Left cardiac atrium (tissue), 4 donors: ENCODE measurements at places on chromosomes 7 and 10. TPM values are rescaled to one million over a fixed set of nuclear protein-coding genes. Genes with fewer than 3 reads are reported as not detected.
A peak's percentile ranks its signal among the peaks of the same experiment; 100 is the strongest.

GRCh38 chr7:19442016-19442785 lies 266.6 kb downstream of the POLR1F start:
- DNase-seq: no peak

DNA sequence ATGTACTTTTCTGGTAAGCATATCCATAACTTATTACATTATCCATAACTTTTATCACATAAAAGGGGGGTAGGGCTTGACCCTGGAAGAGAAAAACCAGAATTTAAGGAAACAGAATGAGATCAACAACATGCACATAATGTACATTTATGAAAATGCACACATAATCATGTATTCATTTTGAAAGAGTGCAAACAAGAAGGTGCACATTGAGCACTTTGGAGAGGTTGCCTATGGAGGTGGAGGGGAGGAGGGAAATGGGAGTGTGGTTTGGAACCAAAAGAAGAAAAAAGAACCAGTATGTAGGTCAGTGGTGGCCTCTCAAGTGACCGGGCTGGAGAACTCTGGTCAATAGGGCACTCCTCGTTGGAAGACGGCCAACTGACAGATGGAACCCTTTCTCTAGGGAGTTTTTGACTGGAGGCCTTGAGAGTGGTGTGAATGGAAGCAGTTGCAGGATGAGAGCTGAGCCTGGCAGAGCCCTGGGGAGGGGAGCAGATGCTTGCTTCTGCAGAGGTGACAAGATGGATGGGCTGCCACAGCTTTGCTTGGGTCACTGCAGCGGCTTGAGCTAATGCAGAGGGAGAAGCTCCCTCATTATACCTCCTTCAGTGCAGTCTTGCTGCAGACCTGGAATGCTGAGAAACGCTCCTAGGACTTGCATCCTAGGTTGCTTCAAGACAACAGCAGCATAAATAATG lies 192.7 kb downstream of the SEC23IP start:
- no peak for DNase-seq

GRCh38 chr7:78788464-78788863 lies 665.0 kb downstream of the MAGI2 start:
- DNase-seq: no peak

GRCh38 chr7:112873831-112874553 lies 83.8 kb upstream of the TMEM168 start:
- DNase-seq: no peak

DNA sequence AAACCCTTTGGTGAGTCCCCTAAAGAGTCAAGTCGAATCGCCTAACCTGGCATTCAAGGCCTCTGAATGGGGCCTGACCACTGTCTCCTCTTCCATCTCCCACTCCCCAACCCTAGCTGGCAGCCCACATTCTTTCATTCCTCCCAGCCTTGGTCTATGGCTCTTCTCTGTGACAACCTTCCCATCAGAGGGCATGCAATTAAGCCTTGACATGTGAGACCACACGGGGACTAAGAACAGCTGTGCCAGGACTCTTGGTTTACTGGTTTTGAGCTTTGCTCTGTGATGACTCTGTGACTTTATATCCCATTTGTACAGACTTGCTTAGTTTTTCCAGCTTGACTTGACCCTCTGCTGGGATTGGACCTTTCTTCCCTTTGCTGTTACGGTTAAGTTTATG lies 116.6 kb downstream of the BUB3 start:
- DNase-seq: no peak

DNA sequence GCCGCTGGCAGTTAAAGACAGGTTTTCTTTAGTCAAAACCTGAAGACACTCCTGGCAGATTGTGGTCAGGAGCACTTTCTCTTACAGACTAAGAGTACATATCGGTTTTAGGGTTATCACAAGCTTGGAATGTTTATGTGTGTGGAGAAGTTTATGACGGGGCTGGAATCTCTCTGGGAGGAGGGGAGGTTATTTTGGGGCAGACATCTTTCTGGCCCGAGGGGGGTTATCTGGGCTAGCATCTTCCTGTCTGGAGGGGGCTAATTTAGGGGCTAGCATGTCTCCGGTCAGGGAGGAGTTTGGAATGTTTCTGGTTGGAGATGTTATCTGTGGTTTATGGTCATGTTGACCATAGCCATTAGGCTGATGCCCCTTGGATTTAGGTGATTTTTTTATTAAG lies 141.2 kb upstream of the KIF5B start:
- DNase-seq: no peak

DNA sequence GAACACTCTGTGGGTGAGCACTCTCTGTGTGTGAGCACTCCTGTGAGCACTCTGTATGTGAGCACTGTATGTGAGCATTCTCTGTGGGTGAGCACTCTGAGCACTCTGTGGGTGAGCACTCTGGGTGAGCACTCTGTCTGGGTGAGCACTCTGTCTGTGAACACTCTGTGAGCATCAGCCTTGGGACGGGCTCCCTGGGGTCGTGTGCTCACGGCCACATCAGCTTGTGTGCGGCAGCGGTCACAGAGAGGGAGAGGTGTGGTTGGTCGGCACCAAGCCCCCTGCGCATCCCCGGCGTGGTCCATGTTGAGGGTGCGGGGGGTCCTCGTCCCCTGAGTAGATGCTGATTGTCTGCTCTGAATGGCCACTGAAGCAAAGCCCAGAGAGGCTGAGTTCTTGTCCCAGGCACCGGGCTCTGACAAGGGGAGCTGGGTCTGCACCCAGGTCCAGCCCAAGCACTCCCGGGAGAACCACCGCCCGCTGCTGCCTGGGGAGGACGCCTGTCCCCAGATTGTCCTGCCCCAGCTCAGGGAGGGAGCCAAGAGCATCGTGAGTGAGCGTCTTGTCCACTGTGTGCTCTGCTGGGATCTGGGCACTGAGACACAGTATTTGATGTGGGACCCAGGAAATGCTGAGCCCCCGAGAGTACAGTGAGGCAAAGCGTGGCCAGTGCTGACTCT lies 143.7 kb downstream of the DNAJB6 start:
- DNase-seq: no peak

- peak; percentile 30 for DNase-seq
These were observed 22.2 kb downstream of the TAS2R41 start for GRCh38 chr7:143499743-143500348.

DNA sequence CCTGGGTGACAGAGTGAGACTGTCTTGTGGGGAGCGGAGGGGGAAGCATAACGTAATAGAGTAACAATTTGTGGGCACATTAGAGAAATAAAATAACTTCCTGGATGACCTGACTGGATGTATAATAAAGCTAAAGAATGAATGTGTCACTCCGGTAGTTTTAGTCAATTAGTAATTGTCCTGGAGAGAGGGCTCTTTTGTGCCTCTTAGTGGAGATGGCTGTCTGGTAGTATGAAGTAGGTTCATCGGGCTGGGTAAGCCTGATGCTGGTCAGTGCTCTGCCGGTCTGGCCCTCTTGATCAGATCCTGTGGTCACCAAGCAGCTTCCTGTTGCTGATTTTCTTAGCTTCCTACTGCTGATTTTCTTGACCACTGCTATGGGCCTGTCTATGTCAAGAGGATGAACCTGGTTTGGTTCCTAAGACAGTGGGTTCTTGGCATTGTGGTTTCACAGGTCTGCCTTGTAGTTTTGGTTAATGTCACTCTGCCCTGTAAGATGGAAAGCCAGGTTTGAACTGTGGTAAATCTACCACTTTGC lies 34.1 kb downstream of the ZRANB1 start:
- no peak for DNase-seq

DNA sequence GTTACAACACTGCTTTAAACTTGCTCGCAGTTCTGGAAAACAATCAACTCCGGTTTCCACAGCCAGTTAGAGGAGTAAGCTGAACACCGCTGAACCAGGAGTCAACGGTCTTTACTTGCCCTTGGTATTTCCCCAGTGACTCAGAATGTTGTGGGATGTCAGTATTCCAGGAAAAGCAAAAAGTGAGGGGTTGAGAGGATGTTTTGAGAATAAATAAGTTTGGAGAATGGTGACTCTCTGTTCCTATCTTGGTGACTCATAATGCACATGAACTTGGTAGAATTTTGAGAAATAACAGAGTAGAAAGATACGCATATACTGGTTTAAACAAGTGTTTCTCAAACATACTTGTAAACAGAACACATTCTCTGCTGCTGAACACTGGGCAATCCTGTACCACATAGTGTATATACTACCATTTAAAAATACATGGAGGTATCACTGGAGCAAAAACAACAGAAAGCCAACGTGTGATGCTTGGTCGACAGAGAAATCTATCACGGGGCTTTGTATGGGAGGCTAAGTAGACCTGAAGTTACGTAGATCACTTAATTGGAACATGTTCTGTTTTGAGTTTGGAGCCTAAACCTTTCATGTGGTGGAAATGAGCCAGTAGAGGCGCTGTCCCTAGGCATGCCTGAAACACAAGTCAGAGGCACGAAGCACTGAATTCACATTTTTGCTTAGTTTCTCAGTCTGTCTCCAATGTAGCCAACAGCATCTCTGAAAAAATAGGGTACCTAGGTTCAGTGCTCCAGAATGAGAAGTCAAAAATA lies 534.3 kb downstream of the PARD3 start:
- DNase-seq: peak; percentile 32

Gene C10orf67
- 0.10 TPM for total RNA-seq

Gene PDE1C
- 50.8 TPM for total RNA-seq

Gene SUFU
- 6.6 TPM for total RNA-seq

Gene FKBP9
- 122 TPM for total RNA-seq

Gene LIPF
- total RNA-seq: not detected
